ENCODE measurements at places on chromosomes 13 and 19. TPM values are rescaled to one million over a fixed set of nuclear protein-coding genes. Genes with fewer than 3 reads are reported as not detected.
A peak's percentile ranks its signal among the peaks of the same experiment; 100 is the strongest.

GSX1 gene
- total RNA-seq: not detected

SCN1B gene
- total RNA-seq: 1.3 TPM

- H3K27me3 ChIP-seq: no peaks in the 10 kb centered on the region
- peaks cover 21% of the 10 kb centered on the region for H3K4me1 ChIP-seq
- no peak overlapping the region for H3K4me3 ChIP-seq
Observed at GRCh38 chr19:35722897-35723296, 5.1 kb downstream of the KMT2B start.

DNA sequence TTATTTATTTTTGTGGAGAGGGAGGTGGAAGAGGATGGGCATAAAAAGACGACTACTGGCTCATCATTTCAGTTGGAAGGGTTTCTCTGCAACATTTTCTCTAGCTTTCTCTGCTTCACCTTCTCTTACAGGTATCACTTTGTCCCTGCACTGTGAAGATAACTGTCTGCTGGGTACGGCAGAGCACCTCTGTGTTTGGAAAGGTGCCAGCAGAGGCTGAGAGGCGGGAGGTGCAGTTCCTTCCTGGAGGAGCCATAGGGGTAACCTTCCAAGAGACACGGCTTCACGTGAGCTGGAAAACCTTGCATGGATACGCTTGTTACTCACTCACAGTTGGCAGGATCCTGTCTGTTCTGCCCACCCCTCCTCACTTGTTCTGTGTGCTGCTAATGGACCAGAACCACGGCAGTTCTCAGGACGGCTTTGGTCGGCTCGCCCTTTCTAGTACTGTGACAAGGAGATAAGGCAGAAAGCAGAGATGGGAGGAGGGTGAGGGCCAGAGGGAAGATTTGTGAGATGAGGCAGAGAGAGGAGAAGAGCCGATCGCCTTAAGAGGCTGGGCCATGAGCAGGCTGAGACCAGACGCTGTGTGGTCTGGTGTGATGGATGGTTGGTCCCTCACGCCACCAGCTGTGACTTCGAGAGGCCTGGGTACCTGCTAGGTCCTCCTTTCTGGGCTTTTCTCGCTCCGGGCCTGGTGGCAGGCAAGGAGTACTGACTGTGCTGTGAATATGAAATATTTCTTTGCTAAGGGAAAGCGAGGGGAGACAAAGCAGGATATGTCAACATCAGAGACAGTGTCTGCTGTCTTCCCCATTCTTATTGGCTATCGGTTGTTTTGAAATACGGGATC lies 66.8 kb downstream of the MRPL57 start:
- H3K4me3 ChIP-seq: no peak overlapping the region
- peaks cover 12% of the 10 kb centered on the region for H3K4me1 ChIP-seq
- peaks cover 2% of the 10 kb centered on the region for H3K27me3 ChIP-seq
- DNase-seq: no peak
- no peaks in the 10 kb centered on the region for H3K36me3 ChIP-seq

DNA sequence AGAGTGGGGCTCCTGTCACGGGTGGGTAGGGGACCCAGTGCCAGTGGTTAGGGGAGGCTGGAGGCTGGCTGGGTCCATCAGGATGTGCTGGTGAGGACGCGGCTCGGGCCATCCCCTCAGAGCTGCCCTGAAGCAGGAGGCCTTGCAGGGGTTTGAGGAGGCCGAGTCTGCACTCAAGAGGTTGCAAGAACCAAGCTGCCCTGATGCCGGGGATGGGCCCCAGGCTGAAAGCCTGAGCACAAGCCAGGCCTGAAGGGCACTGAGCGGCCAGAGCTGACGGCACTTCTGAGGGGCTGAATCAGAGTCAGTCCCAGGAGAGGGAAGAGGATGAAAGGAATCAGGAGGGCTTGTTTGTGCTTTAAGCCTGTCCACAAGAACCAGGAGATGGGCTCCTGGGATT lies 92.9 kb downstream of the RGCC start:
- no peaks in the 10 kb centered on the region for H3K36me3 ChIP-seq
- peaks cover 21% of the 10 kb centered on the region for H3K4me1 ChIP-seq
- DNase-seq: no peak
- H3K27me3 ChIP-seq: no peaks in the 10 kb centered on the region
- H3K4me3 ChIP-seq: no peak overlapping the region

GRCh38 chr19:48051335-48052033 lies 7.6 kb upstream of the CABP5 start:
- H3K4me1 ChIP-seq: no peaks in the 10 kb centered on the region
- H3K36me3 ChIP-seq: peaks cover 4% of the 10 kb centered on the region
- no peaks in the 10 kb centered on the region for H3K27me3 ChIP-seq
- no peak for DNase-seq
- H3K4me3 ChIP-seq: no peak overlapping the region
- H3K27ac ChIP-seq: no peak overlapping the region

DNA sequence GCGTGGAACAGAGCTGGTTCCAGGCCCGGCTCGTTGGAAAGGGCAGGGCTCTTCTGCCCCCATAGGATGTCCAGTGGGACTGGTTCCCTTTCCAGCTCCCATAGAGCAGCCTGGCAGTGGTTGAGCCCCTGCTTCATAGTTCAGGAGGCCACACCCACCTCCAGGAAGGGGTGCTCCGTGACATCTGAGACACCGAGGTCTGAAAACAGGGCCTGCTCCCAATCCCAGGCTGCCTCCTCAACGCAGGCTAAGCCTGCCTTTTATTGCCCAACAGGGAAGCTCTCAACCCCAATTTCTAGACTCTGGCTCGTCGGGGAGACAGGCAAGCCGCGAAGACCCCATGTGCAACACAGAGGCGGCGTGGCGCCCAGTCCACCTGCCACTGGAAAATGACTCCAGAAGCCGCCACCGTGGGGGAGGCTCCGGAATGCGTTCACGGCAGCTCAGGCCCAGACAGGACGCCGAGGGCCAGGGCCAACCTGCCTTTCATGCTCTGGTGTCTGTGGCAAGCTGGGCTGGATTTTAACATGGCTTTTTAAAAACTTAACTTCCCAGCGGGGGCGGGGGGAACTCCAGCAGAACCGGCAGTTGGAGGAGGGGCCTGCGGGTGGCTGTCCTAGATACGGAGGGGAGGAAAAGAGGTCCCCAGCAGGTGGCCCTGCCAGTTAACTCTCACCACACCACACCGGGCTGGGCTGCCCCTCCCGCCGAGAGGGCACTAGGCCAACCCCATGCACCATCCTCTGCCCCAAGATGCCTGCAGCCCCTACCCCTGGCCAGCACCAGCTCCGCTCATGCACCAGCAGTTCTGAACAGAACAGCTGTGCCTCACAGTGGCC lies 17.9 kb upstream of the TINCR start:
- peaks cover 16% of the 10 kb centered on the region for H3K4me1 ChIP-seq
- H3K27me3 ChIP-seq: no peaks in the 10 kb centered on the region
- H3K36me3 ChIP-seq: peaks cover 35% of the 10 kb centered on the region
- H3K4me3 ChIP-seq: peak overlapping the region; percentile 17
- H3K27ac ChIP-seq: peak overlapping the region; percentile 82

All from activated CD4-positive, alpha-beta T cell treated with anti-CD3 and anti-CD28 coated beads for 36 hours (primary cell).